Spleen (tissue), 13 donors: ENCODE measurements at places on chromosomes 12 and 14.

DNA sequence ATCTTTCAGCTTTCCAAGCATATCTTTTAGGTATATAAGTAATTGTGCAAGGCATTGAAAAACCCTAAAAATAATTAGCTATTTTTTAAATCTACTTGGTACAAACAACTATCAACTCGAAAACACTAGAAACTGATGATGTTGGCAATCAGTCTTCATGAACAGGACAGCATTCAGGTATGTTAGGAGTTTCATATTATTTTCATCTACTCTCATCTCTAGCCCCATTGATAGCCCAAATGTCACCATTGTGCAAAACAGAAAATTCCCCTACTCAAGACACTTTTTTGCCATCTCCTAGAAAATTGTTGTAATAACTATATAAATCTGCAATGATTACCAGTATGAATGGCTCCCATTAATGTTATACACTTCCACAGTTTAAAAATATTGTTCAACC lies 144.5 kb upstream of the KRAS start:
- no peak for DNase-seq

GRCh38 chr12:95130096-95130495 lies 56.7 kb upstream of the NR2C1 start:
- no peak for DNase-seq

DNA sequence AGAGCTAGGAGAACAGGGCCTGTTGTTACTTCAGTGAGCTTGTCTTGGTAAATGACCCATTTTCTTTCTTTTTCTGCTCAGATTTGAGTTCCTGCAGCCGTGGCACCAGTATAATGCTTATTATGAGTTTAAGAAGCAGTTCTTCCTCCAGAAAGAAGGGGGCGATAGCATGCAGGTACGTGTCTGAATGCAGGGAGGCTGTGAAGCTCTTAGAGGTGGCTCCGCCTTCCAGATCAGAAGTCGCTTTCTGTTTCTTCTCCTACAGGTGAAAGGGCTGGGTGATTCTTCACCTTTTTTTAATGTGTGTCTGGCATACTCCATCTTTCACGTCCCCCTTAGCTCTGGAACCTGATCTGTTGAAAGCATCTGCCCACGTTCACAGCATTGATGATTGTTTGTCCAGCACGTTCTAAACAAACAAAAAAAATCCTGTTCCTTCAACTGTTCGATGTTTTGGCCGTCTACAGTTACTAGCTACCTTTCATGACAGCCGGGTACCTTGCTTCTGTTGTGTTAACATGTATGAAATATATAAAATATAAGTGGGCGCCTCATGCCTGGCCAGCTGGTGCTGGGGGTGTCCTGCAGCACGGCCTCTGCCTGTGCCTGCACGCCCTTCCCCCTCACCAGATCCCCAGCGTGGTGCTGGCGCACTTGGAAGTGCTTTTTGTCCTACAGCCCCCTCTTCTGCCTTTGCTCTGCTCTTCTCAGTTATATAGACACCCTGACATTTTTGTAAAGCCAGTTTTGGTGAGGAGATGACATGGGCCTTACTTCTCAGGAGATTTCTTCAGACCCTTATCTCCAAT lies 44.6 kb downstream of the SFSWAP start:
- peak; percentile 48 for DNase-seq

DNA sequence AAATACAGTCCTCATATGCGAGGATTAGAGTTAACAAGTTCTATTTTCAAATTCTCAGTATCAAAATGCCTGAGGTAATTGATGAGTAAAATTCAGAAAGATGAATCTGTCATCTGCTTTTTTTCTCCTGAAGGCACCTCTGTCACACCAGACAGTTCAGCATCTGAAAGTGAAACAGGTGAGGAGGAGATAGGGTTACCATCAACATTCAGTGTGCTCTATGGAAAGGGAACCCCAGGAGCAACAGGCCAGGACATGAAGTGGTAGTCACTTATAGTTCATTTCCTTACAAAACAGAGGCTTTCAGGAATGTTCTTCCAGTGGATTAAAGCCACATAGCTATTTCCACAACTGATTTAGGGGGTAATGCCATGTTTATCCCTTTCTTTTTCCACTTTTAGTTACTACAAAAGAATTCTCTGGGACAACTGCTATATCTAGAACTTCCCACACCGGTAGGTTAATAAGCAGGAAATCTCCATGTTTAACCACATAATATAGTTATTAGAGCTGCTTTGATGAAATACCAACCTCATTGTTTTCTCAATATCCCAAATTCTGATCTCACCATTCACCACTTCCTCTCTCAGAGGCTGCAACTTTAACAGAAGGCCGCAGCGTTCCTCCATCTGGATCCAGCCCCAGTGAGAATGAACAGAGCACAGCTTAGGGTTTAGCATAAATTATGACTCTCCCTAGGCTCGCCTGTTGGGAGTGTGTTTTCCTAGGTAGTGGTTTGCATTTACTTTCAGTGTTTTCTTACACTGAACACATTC lies 177.0 kb upstream of the CNTN1 start:
- DNase-seq: no peak
